ENCODE measurements at places on chromosomes 16 and 17. TPM values are rescaled to one million over a fixed set of nuclear protein-coding genes. Genes with fewer than 3 reads are reported as not detected.

CACNG4 gene
- not detected for total RNA-seq

GRCh38 chr16:74226338-74226954 is 70.2 kb upstream of the PSMD7 start:
- no peak for DNase-seq

GRCh38 chr16:88479793-88480760 is 27.0 kb downstream of the ZFPM1 start:
- no peak for DNase-seq

GRCh38 chr17:16377941-16378341 is 3.0 kb upstream of the UBB start:
- no peak for DNase-seq

DNA sequence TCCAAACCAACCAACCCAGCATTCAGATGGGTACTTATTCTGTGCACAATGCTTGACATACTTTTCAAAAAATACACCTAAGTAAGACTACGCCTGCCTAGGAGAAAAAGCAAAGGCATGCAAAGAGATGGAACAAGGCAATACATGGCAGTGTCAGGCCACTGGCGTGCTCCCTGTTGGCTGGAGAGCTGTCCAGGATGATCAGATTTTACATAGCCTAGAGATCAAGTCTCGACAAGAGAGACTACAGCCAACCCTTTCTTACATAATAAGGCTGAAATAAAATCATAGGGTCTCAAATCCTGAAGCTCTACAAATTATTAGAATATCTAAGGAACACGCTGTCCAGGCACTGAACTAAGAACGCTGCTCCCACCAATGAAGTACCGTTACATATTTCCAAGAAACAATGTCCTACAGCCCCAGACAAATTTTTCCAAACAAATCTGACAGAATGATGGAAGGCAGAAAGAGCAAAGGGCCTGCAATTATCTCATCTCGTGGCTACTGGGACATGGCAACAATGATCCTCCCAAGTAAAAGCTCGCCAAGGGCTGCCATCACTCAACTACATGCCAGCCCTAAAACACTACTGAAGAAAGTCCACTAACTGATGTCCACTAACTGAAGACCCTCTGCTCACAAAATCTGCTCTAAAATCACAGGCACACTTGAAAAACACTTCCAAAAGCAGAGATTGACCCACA is 5.1 kb downstream of the RPS15A start:
- DNase-seq, result no peak

GRCh38 chr16:89361751-89362539 is 128.4 kb downstream of the ANKRD11 start:
- no peak for DNase-seq

DNA sequence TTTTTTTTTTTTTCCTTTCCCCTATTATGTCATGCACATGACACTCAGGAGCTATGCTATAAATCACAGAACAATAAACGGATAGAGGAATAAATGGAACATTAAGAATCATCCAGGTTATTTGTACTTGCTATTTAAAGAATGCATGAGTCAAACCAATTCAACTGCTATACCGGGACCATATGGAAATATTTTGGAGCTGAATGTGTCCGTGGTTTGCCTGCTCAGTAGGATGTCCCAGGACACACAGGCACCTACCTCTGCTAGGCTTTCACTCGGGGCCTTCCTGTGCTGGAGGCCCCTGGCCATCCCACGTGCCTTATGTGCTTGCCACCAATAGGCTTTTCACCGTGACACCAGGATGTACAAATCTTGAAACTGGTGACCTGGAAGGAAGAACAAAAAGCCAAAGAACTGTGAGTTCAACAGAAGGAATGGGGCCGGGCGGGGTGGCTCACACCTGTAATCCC is 15.3 kb upstream of the SEC14L1 start:
- DNase-seq, result no peak

DNA sequence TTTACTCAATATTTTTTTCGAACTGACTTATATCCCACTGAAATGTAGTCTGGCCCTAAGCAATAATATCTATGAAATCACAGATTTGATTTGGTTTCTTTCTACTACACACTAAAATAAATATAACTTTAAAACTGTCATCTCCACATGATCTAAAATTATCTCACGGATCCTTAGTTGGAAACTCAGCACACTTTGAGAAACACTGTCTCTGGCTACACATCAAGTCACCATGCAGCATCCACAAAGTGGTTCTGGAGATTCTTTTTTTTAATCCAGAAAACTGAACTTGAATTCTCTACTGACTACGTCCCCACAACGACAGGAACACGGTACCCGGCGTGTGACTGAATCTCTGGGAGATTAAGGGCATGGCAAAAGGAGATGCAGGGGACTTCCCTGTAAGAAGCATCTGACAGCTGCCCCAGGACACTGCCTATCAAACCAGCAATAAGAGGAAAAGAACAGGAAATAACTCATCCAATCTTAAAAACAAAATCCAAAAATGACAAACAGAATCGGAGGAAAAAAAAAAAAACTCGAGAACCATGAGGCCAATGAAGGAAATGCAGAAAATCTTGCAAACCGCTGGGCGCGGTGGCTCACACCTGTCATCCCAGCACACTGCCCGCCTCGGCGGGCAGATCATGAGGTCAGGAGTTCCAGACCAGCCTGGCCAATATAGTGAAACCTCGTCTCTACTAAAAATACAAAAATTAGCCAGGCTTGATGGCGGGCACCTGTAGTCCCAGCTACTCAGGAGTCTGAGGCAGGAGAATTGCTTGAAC is 141.0 kb upstream of the RCVRN start:
- DNase-seq, result no peak

NACA2 gene
- not detected for total RNA-seq

- no peak for DNase-seq
Measured at GRCh38 chr16:8972843-8973586, 9.3 kb upstream of the USP7 start.

ZG16 gene
- not detected for total RNA-seq

GRCh38 chr17:82463925-82464566 is 5.5 kb downstream of the NARF start:
- no peak for DNase-seq

DNA sequence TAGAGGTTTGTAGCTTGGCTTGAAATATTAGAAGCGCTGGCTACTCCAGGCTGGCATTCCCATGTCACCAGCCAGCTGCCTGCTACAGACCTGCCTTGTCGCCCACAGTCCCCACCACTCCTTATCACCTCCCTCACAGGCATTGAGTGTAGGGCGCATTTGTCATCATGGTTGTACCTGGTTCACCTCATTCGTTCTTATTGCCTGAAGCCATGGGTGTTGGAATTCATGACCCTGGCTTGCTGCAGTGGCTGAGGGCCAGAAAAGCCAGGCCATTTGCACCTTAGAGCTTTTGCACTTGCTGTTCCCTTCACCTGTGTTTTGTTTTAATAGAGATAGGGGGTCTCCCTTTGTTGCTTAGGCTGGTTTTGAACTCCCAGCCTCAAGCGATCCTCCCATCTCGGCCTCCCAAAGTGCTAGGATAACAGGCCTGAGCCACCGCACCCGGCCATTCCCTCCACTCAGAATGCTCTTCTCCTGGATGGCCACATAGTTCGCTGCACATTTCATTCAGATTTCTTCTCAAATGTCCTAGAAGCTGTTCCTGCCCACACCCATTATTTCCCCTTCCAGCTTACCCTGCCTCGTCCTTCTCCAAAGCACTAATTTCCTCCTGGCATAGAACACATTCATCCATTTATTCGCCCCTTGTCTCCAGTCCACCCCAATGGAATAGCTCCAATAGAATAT is 97.6 kb downstream of the C16orf78 start:
- no peak for DNase-seq

CBX2 gene
- total RNA-seq, result 3.5 TPM

GRCh38 chr17:32512328-32512727 is 25.5 kb downstream of the CDK5R1 start:
- no peak for DNase-seq

DNA sequence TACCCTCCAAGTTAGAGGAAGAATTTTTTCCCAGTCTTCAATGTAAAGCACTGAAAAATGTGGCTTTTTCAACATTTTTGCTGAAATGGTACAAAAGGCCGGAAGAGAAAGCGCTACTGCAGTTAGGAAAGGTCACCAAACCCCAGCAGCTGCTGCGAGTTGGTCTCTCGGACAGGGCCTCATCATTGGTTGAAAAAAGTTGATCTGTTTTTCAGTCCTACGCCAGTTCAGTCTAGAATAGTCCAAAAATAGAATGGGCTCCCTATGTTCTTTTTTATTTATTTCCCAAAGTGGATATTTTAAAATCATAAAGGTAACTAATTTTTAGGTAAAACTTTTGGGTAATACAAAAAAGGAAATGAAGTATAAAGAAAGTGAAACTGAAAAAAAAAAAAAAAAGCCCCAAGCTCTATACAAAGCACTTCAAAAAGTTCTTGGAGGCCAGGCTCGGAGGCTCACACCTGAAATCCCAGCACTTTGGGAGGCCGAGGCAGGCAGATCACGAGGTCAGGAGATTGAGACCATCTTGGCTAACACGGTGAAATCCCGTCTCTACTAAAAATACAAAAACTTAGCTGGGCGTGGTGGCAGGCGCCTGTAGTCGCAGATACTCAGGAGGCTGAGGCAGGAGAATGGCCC is 17.4 kb downstream of the ADAP2 start:
- DNase-seq, result no peak

GRCh38 chr16:86018071-86018470 is 119.1 kb downstream of the IRF8 start:
- no peak for DNase-seq

DNA sequence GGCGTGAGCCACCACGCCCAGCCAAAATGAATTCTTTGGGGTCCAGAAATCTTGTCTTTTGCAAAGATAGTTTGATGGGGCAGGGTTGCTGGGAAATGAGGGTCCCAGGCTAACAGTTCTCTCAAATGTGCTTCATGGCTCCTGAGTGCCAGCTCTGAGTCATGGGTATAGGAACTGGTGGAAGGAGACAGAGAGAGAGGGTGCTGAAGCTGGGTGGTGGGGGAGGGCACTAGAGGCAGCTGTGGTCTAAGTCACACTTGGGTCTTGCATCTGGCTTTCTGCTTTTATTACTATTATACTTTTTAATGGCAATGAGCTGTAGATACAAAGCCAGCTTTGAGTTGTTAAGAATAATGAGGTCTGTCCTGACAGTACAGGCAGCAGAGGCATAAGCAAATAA is 54.6 kb downstream of the PRKCA start:
- DNase-seq, result no peak

GRCh38 chr16:19330841-19331397 is 45.4 kb downstream of the CLEC19A start:
- DNase-seq, result no peak

RAD51C gene
- total RNA-seq, result 36.8 TPM

GRCh38 chr16:87953308-87954215 is 2.3 kb downstream of the BANP start:
- no peak for DNase-seq

TEDC2 gene
- 2.8 TPM for total RNA-seq

GRCh38 chr17:79517827-79518584 is 92.8 kb downstream of the RBFOX3 start:
- no peak for DNase-seq

GRCh38 chr16:9311303-9311954 is 220.0 kb downstream of the HAPSTR1 start:
- no peak for DNase-seq

GRCh38 chr17:7573324-7574080 is 5.9 kb upstream of the CD68 start:
- DNase-seq, result peak; percentile 91

DNA sequence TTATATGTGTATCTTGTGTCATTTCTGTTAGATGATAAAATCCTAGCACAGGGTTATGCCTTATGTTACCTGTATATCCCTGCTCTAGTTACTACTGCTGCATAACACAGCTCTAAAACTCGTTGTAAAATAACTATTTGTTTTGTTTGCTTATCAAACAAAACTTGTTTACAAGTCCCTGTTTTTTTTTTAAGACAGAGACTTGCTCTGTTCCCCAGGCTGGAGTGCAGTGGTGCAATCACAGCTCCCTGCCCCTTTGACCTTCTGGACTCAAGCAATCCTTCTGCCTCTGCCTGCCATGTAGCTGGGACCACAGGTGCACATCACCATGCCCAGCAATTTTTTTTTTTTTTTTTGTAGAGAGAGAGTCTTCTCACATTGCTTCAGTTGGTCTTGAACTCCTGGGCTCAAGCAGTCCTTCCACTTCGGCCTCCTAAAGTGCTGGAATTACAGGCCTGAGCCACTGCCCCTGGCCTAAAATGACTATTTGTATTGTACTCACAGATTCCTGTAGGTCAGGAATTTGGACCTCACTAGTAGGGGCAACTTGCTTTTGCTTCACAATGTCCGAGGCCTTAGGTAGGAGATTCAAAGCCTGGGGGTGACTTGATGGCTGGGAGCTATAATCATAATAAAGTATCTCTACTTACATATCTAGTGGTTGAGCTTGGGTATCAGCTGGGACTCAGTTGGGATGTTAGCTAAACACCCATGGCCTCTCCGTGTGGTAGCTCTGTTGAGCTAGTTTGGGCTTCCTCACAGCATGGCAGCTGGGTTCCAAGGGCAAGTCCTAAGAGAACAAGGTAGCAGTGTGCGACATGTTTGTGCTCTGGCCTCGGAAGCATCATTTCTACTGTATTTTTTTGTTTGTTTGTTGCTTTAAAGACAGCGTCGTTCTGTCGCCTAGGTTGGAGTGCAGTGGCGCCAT is 12.6 kb downstream of the DUSP14 start:
- no peak for DNase-seq

DNA sequence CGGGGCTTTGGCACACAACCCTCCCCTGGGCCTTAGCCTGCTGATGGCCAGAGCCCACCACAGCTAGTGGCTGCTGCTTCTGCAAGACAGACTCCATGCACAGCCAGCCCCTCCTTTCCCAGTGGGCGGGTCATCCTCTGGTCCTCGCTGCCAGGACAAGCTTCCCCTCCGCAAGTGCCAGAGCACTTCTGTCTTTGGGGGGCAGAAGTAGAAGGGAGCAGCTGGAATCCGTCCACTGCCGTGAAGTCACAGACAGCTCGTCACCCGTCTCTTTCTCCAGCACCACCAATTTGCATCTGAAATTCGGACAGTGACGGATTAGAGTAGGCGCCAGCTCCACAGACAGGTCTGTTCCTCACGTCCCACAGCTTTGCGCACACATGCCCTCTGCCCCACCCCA is 31.3 kb upstream of the NAT9 start:
- no peak for DNase-seq

Measured in left cardiac atrium (tissue), 4 donors.